Natural killer cell (primary cell): ENCODE measurements at places on chromosomes 7 and 10.

- no peak for DNase-seq
Measured at GRCh38 chr10:132355297-132355696, 23.3 kb downstream of the LRRC27 start.

DNA sequence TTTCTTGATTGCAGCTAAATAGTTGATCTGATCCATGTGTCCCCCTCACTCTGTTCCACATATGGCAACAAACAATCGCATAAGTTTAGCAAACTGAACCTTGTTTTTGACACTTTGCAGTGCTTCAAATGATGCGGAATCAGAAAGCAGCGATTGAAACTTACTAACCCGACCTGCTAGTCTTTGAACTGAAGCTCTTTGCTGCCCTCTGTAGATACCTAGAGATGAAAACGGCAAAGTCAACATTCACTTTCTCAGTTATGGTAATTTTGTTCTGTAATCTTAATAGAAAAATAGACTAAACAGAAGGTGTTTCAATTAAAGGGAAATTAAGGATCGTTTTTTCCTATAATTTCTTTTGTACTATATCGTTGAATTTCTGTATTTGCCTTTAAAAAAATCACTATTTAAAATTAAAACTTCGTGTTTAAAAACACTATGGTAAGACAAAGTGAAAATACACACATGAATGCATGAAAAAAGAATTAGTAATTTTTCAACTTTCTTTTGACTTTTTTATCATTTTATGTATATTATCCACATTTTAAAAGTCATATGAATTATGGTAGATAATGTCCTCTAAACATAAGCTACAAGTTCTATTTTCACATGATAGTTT lies 276.5 kb downstream of the MAGI2 start:
- DNase-seq: no peak

DNA sequence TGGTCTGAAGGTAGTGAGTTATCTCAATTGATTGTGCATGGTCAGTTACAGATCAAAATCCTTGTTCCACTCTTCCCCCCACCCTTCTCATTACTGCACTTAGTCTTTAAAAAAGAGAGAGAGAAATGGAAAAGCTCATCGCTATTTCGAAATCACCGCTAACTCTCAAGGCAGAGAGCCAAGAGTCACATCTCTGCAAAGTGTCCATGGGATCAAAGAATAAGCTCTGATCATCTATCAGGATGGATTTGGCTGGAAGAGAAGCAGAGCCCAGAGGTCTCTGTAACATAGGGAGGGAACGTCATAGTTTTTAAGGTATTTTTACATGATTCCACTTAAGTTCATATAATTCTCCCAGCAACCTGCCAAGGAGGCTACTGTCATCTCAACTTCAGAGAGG lies 30.0 kb upstream of the MYH16 start:
- DNase-seq: no peak

GRCh38 chr7:154503962-154504550 lies 451.9 kb downstream of the DPP6 start:
- DNase-seq: peak; percentile 36

DNA sequence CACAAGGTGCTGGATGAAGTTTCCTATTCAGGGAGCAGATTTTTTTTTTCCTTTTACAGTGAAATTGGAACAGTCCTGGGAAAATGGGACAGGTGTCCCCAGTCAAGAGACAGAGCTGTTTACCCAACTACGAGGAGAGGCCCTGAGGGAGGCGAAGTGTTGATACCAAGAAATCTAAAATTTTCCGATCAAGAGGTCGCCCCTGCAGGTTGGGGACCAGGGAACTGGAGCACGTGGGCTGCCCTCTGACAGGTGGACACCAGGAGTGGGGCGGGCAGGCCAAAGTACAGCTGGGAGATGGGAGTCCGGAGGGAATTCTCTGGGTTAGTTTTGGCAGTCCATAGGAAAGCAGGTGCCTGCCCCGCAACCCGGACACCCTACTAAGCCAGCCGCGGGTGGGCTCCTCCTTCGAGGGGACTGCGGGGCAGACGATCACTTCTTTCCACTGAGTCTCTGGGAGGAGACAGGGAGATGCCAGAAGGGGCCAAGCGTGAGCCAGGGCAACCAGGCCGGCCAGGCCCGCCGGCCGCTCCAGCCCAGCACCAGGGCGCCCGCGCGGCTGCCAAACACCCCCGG lies 965 bp upstream of the CAMK1D start:
- DNase-seq: no peak
